ENCODE measurements at places on chromosomes 2 and 18.

DNA sequence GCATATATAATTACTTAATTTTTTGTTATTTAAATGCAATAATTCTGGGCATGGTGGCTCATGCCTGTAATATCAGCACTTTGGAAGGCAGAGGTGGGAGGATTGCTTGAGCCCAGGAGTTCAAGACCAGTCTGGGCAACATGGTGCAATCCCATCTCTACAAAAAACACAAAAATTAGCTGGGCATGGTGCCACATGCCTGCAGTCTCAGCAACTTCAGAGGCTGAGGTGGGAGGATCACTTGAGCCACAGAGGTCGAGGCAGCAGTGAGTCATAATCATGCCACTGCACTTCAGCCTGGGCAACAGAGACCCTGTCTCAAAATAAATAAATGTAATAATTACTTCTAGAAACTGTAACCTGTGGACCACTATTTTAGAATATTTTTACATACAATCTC, 21.5 kb upstream of the TMEM87B start:
- DNase-seq: no peak

GRCh38 chr2:160076241-160076640, 13.8 kb upstream of the PLA2R1 start:
- no peak for DNase-seq

GRCh38 chr2:218398437-218399390, 954 bp upstream of the CTDSP1 start:
- peak; percentile 76 for DNase-seq

- DNase-seq: no peak
Measured at GRCh38 chr2:10419553-10420257, 28.4 kb downstream of the ODC1 start.

DNA sequence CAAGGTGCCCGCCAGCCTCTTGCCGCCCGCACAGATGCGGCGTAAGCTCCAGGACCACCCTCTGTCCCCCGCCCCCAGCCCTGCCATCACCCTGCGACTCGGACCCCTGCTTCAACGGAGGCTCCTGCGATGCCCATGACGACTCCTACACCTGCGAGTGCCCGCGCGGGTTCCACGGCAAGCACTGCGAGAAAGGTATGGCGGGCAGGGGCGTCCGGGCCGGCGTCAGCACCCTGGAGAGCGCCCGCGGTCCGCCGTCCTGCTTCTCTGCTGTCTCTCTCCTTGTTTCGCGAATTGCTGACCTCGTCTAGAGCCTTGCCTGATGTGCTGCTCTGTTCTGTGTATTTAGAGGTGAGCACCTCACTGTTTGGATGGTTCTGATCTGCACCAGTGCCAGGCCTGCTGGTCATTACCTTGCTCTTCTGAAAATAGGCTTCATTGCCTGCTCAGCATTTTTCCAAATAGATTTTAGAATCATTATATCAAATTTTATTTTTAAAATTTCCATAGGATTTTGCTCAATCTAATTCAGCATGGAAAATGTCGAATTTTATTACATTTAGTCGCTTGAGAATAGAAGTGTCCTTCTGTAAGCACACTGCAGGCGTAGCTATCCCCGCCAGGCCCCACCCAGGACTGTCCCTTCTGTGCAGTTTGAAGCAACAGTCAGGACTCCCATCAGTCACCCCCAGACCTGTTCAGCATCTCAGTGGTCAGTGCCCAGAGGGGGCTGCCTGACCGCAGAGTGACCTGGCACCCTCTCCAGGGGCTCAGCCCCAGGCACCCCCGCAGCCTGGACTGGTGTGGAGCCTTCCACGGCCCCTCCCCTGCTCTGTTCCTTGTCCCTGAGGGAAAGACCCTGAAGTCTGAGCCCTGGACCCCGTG, 51.6 kb downstream of the SNED1 start:
- no peak for DNase-seq

DNA sequence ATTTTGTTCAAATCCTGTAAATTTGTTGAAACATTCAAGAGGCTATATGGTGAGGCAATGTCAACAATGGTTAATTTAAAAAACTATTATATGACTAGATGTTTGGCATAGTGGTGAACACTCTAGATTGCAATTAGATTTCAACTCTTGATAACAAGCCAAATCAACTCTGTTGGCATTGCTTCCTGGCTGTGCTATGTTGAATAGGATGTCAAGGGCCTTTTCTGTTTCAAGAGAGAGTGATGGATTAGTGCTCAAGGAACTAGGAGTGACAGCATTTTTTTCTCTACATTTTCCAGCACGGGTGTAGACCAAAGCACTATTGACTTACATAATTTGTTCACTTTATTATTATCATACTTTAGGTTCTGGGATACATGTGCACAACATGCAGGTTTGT, 172.4 kb upstream of the KCNH7 start:
- no peak for DNase-seq

DNA sequence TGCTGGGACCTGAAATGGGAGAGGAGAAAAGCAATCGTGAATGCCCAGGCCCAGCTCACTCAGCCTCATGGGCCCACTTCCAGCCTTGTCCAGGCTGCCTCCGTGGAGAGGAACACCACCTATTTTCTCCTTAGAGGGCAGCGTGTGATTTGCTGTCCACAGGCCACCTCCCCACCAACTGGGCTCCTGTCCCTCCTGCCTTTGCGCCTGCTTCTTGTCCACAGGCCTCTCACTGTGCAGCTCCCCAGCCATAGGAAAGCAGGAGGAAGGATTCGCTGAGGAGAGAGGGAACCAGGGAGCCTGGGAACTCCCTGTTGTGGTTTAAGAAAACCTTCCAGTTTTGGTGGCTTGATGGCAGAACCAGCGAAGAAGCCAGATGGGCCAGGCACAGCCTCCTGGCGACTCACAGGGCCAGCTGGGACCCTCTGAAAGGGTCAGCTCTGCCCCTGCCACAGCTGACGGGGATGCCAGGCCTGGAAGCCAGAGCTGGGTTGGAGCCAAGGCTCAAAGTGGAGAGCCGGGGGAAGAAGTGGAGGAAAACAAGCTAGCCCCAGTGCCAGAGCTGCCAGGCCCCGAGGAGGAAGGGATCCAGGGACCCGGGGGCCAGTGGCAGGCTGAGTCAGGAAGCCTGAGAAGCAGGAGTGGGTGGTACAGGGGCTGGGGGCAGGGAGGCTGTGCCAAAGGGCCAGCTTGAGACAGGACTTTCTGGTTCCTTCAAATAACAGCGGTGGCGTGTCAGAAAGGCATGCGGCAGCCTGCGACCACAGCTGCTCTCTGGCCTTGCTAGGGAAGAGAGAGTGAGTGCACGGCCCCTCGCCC, 9.9 kb downstream of the TMBIM1 start:
- no peak for DNase-seq

- no peak for DNase-seq
Measured at GRCh38 chr2:207251573-207252192, 85.9 kb upstream of the KLF7 start.

DNA sequence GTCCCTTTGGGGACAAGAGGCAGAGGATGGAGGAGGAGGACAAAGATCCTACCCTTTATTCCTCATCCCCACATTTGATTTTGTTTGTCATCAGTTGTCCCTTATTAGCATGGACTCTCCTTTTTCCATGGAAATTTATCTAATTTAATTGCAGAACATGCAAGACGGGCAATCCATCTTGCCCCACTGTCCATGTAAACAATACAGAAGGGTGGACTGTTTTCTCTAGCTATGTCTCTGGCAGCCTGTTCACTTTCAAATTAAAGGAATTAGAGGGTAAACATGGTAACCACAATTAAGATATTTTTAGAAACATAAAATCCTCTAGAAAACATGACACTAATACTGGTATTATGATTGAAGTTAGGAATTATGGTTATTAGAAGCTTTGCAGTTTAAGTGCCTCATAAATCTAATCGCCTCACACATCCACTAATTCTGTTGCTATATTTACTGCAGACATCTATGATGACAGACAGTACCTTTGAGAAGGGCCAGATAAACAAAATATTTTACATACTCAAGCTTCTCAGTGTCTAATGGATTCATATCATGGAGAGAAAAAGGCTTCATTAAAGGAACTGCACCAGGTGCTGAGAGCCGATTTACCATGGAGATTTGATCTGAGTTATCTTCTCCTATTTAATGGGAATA, 215.5 kb downstream of the LNPK start:
- no peak for DNase-seq

Data from CD4-positive, alpha-beta T cell treated with Interleukin-17A for 4 hours (primary cell).